ENCODE measurements at places on chromosomes 7 and 10. TPM values are rescaled to one million over a fixed set of nuclear protein-coding genes. Genes with fewer than 3 reads are reported as not detected.

DNA sequence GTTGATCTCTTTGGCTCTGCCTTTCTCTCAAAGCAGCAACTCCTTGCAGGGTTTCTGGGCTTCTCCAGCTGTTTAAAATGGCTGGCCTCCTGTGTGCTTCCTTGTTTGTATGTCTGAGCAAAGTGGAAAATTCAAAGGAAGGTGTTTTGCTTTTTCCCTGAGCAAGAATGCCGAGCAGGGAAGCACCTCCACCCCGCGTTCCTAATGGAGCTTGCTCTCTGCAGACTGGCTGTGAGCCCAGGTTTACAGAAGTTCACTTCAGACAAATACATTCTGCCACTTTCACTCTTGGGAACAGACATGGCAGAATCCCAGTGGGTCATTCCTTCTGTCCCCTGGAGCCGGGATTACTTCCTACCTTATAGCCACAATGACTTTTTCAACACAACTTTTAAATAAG lies 181.8 kb upstream of the AGK start:
- no peak for DNase-seq

DNA sequence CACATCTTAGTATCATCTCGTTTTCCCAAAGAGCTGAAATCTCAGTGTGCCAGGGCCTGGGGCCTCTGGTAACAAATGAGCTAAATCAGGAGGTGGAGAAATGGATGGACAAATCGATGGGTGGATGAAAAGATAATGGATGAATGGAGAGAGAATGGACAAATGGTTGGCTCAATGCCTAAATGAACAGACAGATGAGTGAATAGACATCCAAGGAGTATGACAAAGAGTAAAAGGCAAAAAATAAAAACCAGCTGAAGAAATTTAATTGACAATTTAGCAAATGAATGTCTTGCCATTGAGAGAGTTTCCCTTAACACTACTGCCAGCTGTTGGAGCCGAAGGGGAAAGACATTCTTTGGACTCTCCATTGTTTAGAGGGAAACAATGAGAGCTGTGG lies 8.0 kb downstream of the SYCE1 start:
- DNase-seq, result no peak

- no peak for DNase-seq
Observed at GRCh38 chr7:77745746-77746145, 49.5 kb downstream of the RSBN1L start.

GRCh38 chr10:119539359-119539825 lies 3.1 kb downstream of the RGS10 start:
- no peak for DNase-seq

- DNase-seq, result no peak
Observed at GRCh38 chr10:9450801-9451200, 1396.3 kb downstream of the GATA3 start.

PILRA gene
- total RNA-seq, result not detected

TLL2 gene
- 0.26 TPM for total RNA-seq

MYL10 gene
- total RNA-seq, result not detected

ASIC3 gene
- total RNA-seq, result under 0.01 TPM
